ENCODE measurements at places on chromosomes 12 and 14.

- no peak for DNase-seq
Measured at GRCh38 chr14:22338917-22339715, 249.9 kb downstream of the DAD1 start.

DNA sequence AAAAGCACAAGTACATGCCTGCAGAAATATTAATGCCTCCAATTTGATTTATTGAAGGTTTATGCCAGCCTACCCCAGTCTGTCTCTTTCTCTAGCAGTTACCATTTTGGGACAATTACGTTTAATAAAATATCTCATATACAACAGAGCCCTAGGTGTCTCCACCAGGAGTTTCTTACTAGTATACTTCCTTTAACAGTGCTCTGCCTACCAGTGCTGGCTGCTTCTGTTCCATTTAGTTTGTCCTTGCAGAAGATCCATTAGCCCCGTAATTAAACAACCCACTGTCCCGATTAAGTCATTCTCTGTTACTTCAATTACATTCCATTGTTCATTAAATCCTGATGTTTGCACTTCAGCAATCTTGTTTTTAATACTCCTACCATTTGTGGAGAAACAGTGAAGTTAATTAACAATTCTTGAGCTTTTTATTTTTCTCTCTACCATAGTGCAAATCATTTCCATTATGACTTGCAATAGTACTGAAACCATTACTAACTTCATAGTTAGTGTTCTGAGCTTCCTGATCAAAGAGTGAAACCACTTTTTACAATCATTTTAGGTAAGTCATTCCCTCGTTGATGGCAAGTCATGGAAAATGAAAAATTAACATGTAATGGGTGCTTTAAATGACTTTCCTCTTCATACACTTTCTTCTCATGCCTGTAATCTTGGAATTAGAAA, 121.1 kb downstream of the PLXNC1 start:
- no peak for DNase-seq

- DNase-seq: no peak
Measured at GRCh38 chr12:124470139-124470538, 97.3 kb downstream of the NCOR2 start.

- no peak for DNase-seq
Measured at GRCh38 chr12:61896436-61896835, 363.8 kb upstream of the USP15 start.

GRCh38 chr14:63773504-63773903, 45.6 kb upstream of the SGPP1 start:
- DNase-seq: no peak

GRCh38 chr14:62018606-62019005, 256.4 kb downstream of the SNAPC1 start:
- DNase-seq: no peak

GRCh38 chr12:132400011-132400641, 70.7 kb upstream of the GALNT9 start:
- no peak for DNase-seq

GRCh38 chr12:114274131-114274530, 131.8 kb downstream of the TBX5 start:
- DNase-seq: no peak

- DNase-seq: no peak
Measured at GRCh38 chr14:88245321-88245720, 77.7 kb downstream of the KCNK10 start.

- DNase-seq: no peak
Measured at GRCh38 chr14:60161196-60162107, 3.7 kb downstream of the DHRS7 start.

DNA sequence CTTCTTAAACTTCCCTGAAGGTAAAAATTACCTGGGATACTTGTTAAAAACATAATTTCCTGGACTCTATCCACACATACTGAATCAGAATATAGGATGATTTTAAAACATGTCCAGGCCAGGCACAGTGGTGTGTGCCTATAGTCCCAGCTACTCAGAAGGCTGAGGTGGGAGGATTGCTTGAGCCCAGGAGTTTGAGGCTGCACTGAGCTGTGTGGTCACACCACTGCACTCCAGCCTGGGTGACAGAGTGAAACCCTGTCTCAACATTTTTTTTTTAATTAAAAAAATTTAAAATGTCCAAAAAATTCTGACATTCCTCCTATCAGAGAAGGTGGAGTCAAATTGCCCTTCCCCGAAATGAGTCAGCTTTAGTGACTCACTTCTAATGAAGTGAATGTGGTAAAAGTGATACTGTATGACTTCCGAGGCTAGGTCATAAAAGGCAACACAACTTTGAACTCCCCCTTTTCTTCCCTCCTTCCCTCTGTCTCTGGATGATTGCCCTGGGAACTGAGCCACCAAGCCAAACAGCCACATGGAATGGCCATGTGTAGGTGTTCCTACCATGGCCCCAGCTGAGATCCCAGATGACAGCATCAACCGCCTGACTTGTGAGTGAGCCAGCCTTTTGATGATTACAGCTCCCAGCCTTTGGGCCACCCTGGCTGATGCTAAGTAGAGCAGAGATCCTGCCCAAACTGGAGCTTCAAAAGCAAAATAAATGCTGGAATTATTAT, 36.3 kb downstream of the LIMA1 start:
- no peak for DNase-seq

DNA sequence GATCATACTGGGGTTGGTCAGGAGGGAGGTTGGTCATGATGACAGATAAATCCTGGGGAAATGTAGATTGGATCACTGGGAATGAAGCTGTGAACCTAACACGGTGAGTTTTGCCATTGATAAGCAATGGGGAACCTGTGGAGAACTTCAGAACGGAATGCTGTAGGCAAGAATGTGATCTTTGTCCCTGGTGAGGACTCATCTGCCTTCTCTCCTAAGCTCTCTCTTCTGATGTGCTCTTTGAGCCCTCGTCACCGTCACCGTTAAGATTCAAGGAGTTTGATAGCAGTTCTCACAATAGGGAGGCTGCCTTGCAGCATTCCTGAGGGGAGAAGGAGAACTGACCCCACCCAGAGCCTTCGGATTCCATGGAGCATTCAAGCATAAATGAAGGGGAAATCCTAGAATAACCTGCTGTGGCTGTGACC, 217.6 kb downstream of the ANO6 start:
- DNase-seq: no peak

DNA sequence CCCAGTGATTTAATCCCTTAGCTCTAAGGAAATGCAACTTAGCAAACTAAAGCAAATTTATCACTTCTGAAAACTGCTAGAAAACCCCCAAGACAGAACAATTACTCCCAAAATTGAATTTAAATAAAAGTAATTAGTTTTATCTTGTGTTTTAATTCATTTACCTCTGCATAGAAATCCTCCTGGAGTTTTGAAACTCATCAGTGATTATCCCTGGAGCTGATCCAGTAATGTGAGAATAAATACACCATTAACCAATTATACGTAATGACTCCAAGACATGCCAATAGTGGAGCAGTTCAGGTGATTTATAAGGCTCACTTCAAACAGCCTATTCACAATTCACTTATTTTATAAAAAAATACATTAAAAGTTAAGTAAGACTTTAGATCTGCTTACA, 855.3 kb upstream of the FLRT2 start:
- DNase-seq: no peak

- no peak for DNase-seq
Measured at GRCh38 chr14:94728950-94729349, 41.0 kb downstream of the GSC start.

- no peak for DNase-seq
Measured at GRCh38 chr14:52885230-52885629, 65.6 kb downstream of the FERMT2 start.

- no peak for DNase-seq
Measured at GRCh38 chr12:64680235-64680634, 69.9 kb downstream of the RASSF3 start.

DNA sequence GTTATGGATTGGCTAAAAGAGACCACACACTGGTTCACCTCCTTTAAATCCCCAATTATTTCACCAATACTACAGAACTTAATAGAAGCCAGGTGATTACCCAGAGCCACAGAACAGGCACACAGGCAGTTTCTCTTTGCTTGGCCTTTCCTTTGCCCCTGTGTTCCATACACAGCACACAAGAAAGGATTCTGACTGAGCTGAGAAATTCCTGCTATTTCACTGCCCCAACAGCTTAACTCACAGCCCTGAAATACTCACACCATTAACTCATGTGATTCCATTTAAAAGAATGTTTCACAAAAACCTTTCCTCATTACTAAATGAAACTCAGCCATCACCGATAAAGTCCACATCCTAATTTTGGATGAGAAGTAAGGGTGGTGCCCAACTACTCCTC, 133.6 kb downstream of the MED13L start:
- no peak for DNase-seq

DNA sequence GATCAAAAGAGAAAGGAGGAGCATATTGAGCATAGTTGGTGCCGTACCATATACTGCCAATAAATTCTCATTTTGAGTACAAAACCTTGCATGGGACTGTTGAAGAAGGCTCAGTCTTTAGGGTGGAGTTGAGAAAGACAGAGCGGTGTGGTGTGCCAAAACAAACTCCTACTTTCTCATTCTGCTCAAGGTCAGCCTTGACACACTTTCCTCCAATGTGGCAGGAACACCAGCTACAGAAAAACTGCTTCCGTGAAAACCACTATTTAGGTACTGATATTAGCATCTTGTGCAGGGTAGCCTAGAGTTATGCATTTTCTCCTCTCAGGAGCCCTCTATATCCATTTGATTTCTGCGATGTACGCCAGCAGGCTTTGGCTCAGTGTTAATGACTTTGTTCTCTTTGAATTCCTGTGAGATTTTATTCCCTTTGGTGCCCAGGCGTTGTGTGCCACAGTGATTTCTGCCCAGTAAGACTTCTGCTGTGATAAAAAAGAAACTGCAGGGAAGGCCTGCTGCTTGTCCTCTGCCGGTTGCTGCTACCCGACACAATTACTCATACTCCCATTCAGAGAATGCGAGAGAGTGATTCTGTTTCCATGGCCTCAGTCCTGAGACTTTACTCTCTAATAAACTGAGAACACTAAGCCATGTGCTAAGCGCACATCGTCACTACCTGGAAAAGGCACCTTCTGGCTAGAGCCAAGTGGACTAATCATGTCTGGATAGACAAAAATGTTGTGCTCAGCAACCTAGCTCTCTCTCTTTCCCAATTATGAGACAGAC, 88.3 kb upstream of the MDM1 start:
- no peak for DNase-seq

DNA sequence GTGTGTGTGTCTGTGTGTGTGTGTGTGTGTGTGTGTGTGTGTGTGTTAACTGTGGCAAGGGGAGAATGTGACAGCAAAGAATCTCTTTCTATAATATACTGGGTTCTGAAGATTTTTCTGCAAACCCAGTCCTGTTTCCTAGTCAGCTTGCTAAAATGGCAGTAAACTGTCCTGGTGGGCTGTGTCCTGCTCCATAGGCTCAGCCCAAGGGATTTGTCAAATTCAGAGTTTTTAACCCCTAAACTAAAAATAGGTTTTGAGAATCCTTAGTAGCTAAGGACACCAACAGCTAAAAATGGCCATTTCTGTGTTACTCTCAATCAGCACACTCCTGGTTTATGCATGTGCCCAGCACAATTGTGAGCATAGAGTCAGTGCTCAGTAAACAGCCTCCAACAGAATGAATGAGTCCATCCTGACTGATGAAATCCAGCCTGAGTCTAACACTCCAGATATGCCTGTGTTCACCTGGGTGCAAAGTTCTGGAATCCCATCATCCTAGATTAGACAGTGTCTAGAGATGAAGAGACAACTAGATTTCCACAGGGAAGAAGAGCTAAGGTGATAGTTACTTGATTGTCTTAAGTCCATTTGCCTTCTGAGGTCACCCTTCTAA, 192.6 kb downstream of the TTC6 start:
- no peak for DNase-seq

GRCh38 chr12:66590275-66590985, 88.4 kb downstream of the GRIP1 start:
- no peak for DNase-seq

- no peak for DNase-seq
Measured at GRCh38 chr14:33931461-33931860, 19.4 kb downstream of the EGLN3 start.

DNA sequence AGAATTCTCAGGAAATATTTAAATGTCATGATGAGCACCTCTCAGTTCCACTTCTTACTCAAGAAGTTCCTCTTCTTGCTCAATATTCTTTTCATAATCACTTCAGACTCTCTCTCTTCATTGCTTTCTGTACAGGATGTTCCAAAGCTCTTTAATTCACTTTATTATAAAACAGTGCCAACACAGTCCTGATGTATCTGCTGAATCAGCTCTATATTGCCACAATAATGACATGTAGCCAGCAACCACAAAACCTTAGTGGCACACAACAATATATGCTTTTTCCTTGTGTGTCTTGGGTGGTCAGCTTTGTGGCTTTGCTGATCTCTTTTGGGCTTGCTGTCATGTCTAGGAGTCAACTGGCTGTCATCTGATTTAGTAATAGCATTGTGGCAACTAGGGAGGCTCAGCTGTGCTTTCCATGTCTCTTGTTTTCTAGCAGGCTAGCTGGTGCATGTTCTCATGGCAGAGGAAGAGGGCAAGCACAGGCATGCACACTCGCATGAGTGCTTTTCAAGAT, 52.8 kb upstream of the SLC2A13 start:
- DNase-seq: no peak

DNA sequence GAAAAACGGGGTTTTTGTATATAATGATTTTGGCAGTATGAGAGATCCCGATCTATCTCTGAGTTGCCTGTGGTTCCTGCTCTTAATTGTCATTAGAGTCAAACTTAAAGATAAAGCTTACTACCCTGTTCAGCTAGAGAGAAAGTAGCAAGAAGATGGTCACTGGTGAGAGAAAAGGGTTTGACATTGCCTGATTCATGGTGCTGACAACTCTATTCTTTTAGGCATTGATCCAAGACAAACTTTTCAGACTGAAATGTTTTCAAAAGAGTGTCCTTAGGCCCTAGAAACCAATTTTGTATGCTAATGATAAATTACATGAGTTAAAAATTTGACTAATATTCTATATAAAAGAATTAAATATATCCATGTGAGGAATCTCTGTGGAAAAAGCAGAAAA, 35.1 kb downstream of the PELI2 start:
- DNase-seq: no peak

DNA sequence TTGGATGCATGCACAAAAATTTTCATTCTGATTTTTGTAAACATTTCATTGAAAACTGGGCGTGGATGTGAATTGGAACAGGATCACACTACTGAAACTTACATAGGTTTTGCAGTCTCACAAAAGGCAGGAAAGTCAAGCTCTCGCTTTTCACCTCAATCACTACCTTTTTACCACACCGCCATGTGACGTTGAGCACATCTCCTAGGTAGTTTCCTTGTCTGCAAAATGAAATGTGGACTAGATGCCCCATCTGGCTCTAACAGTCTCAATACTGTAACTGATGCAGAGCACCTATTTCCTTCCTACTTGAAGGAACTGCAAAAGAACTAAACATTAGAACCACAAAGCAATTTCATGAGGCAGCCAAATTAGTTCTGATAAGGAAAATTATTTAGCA, 4.4 kb upstream of the YY1 start:
- DNase-seq: no peak

Data from stimulated activated CD4-positive, alpha-beta T cell treated with anti-CD3 and anti-CD28 coated beads, Interleukin-1b, Interleukin-23, amount 100 ng/mL, for 1 hour (primary cell).